ENCODE measurements at places on chromosomes 2 and 18.

DNA sequence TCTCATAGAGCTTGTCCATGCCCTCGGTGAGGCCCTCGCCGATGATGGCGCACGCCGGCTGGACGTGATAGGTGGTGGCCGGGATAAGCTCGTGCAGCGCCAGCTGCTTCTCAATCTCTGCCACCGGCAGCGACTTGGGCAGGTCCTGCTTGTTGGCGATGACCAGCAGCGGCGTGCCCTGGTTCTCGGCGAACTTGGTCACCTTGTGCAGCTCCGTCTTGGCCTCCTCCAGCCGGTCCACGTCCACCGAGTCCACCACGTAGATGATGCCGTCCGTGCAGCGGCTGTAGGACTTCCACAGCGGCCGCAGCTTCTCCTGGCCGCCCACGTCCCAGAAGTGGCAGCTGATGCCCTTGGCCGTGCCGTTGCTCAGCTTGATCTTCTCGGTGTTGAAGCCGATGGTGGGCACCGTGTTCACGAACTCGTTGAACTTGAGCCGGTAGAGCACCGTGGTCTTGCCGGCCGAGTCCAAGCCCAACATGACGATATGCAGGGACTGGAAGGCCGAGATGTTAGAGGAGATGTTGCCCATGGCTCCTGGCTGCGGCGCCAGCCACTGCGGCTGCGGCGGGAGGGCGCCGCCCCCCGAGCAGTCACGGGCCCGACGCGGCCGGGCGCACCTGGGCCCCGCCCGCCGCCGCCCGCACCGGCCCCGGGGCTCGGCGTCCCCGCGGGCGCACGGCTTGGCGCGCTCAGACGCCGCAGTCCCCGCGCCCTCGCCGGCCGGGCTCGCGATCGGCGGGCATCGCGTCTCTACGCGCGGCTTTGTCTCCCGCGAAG, 636 bp downstream of the ARL4C start:
- peak; percentile 72 for DNase-seq

DNA sequence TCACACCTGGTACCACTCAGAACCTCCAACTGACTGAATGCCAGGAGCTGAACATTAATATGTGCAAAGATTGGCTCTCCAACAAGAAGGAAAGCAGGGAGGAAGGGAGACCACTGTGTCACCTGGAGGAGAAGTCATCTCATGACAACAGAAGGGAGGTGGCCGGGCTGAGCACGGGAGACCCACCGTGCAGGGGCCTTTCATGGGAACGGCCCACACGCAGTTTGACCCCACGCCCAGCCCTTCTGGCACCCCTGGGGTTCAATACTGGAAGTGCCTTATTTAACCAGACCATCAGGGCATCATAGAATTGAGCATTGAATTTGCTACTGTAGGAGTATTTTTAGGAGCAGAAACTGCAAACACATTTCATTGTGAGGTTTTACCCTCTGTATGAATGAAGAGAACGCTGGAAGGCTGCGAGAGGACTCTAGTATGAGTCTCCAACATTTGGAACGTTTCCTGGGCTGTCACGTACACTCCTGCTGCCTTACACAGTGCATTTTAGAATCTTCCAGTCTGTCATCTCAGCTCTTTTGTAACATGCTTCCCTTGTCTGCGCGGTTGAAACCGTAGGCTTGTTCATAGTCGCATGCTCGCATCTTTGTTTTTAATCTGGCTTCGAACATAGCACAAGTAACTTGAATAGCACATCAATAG, 132.1 kb downstream of the NFATC1 start:
- no peak for DNase-seq

DNA sequence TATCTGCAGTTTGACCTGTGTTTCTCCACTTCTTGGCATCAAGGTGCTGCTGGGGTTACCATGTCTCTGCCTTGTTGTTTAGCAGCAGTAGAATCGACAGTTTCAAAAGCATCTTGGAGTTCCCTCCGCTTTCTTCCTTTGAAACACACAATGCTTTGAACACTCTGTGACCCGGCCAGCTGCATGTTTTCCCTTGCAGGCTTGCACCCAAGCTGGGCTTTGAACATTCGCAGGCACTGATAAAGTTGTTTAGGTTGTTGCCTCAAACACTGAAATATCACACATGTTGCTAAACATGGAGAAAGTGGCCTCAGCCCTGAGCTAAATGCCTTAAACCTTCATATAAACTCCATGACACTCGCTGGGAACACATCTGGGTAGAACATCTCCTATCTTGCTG, 251.7 kb downstream of the TSN start:
- DNase-seq, result no peak

GRCh38 chr2:70489165-70489564, 64.5 kb downstream of the TGFA start:
- no peak for DNase-seq
